Heart right ventricle (tissue), 16 donors: ENCODE measurements at places on chromosomes 4 and X. TPM values are rescaled to one million over a fixed set of nuclear protein-coding genes. Genes with fewer than 3 reads are reported as not detected.

DNA sequence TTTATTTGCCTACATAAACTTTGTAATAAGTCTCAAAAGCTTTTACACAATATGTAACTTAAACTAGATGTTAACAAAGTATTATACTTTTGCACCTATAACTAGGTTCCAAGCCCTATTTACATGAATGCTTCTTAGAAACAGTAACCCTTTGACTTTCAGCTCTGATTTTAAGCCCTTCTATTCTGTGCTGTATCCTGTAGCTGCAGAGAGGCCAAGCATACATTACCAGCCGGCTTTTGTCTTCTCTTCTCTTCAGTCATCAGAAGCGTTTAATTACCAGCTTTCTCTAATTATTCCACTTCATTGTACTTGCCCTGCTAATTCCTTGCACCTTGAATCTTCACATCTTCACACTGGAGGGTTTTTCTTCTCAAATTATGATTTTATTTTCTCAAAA is 403.1 kb downstream of the PDGFC start:
- no peak overlapping the region for H3K27ac ChIP-seq
- no peak overlapping the region for H3K4me3 ChIP-seq
- no peaks in the 10 kb centered on the region for H3K4me1 ChIP-seq
- no peaks in the 10 kb centered on the region for H3K36me3 ChIP-seq

GRCh38 chr4:11415409-11416070 is 13.2 kb downstream of the HS3ST1 start:
- DNase-seq, result no peak
- H3K27ac ChIP-seq, result no peak overlapping the region
- H3K4me3 ChIP-seq, result no peak overlapping the region
- H3K36me3 ChIP-seq, result no peaks in the 10 kb centered on the region
- H3K4me1 ChIP-seq, result no peaks in the 10 kb centered on the region

DNA sequence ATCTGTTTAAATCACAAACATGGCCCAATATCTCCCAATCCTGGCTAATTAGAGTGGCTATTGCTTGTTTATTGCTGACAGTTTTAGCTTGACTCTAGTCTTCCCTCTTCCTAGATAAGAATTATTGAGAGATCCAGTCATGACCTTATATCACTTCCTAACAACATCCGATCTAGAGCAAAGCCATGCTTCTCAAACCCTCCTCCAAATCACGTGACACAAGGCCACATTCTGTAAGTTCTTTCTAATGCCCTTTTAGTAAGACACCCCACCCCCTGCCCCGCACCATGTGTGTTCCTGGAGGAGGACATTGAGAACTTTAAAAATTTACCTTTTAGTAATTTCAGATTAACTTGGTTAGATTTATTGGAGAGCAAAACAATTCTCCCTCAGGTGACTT is 40.6 kb upstream of the RASSF6 start:
- no peaks in the 10 kb centered on the region for H3K36me3 ChIP-seq
- DNase-seq, result no peak
- no peak overlapping the region for H3K27ac ChIP-seq

GRCh38 chr4:21366312-21366711 is 582.3 kb downstream of the KCNIP4 start:
- H3K27me3 ChIP-seq, result no peaks in the 10 kb centered on the region
- no peaks in the 10 kb centered on the region for H3K36me3 ChIP-seq
- DNase-seq, result no peak
- no peaks in the 10 kb centered on the region for H3K4me1 ChIP-seq
- no peak overlapping the region for H3K27ac ChIP-seq

- H3K4me3 ChIP-seq, result no peak overlapping the region
- H3K27me3 ChIP-seq, result no peaks in the 10 kb centered on the region
- no peak for DNase-seq
- H3K36me3 ChIP-seq, result no peaks in the 10 kb centered on the region
- no peak overlapping the region for H3K27ac ChIP-seq
Observed at GRCh38 chr4:150127757-150128156, 49.5 kb downstream of the DCLK2 start.

DNA sequence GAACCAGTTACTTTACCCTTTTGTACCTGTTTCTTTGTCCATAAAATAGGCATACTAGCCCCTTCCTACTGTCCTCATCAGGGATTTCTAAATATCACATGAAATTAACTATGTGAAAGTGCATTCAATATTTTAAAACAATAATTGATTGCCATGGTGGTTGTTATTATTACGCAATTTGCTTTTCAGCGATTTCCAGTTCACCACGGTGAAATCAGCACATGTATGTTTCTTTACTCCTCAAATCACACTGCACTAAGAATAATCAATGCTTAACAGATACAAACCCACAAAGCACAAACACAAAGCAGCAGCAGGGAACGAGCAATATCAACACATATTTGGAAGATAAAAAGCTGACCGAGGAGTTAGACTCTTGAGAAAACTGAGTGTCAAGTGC is 371.3 kb upstream of the NOCT start:
- H3K27ac ChIP-seq, result no peak overlapping the region
- no peak for DNase-seq
- no peaks in the 10 kb centered on the region for H3K36me3 ChIP-seq

GRCh38 chr4:104907991-104908390 is 238.7 kb upstream of the TET2 start:
- no peaks in the 10 kb centered on the region for H3K4me1 ChIP-seq
- no peaks in the 10 kb centered on the region for H3K36me3 ChIP-seq
- H3K27me3 ChIP-seq, result no peaks in the 10 kb centered on the region
- H3K27ac ChIP-seq, result no peak overlapping the region
- H3K4me3 ChIP-seq, result no peak overlapping the region

- no peak overlapping the region for H3K4me3 ChIP-seq
- no peaks in the 10 kb centered on the region for H3K4me1 ChIP-seq
- H3K27me3 ChIP-seq, result peaks cover 6% of the 10 kb centered on the region
- no peak for DNase-seq
Observed at GRCh38 chrX:152450076-152450475, 1.0 kb downstream of the GABRA3 start.

GRCh38 chr4:5654791-5655190 is 53.6 kb downstream of the EVC2 start:
- H3K27me3 ChIP-seq, result no peaks in the 10 kb centered on the region
- DNase-seq, result no peak
- peaks cover 17% of the 10 kb centered on the region for H3K36me3 ChIP-seq
- H3K27ac ChIP-seq, result no peak overlapping the region
- H3K4me3 ChIP-seq, result no peak overlapping the region

GRCh38 chrX:123263270-123263669 is 79.2 kb downstream of the GRIA3 start:
- H3K36me3 ChIP-seq, result no peaks in the 10 kb centered on the region
- DNase-seq, result no peak
- H3K4me1 ChIP-seq, result no peaks in the 10 kb centered on the region
- H3K4me3 ChIP-seq, result no peak overlapping the region
- H3K27me3 ChIP-seq, result no peaks in the 10 kb centered on the region
- no peak overlapping the region for H3K27ac ChIP-seq

The HNRNPD gene
- total RNA-seq, result 122 TPM

The VEGFD gene
- total RNA-seq, result 2.5 TPM

The PASD1 gene
- not detected for total RNA-seq

The CT45A3 gene
- total RNA-seq, result not detected

The HPSE gene
- total RNA-seq, result 2.4 TPM

The PCSK1N gene
- total RNA-seq, result 0.39 TPM

The INTU gene
- total RNA-seq, result 6.9 TPM

The FAM133A gene
- 0.45 TPM for total RNA-seq

The NSUN7 gene
- total RNA-seq, result not detected
